ENCODE measurements at places on chromosomes 2 and 18.

DNA sequence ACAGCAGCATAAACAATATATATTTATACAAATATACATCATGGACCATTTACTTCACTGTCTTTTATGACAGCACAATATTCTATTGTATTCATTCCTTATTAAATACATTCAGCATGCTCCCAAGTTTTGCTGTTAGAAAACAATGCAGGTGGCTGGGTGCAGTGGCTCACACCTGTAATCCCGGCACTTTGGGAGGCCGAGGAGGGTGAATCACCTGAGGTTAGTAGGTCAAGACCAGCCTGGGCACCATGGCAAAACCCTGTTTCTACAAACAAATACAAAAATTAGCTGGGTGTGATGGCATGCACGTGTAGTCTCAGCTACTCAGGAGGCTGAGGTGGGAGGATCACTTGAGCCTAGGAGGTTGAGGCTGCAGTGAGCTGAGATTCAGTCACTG is 39.0 kb downstream of the NPC1 start:
- no peak for DNase-seq

- DNase-seq, result no peak
These were observed 215.8 kb upstream of the ACVR2A start for GRCh38 chr2:147628971-147629421.

- DNase-seq, result no peak
These were observed 374.1 kb downstream of the ARHGAP15 start for GRCh38 chr2:143503280-143503679.

GRCh38 chr18:51165296-51165695 is 32.2 kb downstream of the MEX3C start:
- no peak for DNase-seq

- DNase-seq, result no peak
These were observed 49.6 kb downstream of the SOWAHC start for GRCh38 chr2:109663721-109664120.

GRCh38 chr2:80638783-80639182 is 334.2 kb upstream of the LRRTM1 start:
- no peak for DNase-seq

DNA sequence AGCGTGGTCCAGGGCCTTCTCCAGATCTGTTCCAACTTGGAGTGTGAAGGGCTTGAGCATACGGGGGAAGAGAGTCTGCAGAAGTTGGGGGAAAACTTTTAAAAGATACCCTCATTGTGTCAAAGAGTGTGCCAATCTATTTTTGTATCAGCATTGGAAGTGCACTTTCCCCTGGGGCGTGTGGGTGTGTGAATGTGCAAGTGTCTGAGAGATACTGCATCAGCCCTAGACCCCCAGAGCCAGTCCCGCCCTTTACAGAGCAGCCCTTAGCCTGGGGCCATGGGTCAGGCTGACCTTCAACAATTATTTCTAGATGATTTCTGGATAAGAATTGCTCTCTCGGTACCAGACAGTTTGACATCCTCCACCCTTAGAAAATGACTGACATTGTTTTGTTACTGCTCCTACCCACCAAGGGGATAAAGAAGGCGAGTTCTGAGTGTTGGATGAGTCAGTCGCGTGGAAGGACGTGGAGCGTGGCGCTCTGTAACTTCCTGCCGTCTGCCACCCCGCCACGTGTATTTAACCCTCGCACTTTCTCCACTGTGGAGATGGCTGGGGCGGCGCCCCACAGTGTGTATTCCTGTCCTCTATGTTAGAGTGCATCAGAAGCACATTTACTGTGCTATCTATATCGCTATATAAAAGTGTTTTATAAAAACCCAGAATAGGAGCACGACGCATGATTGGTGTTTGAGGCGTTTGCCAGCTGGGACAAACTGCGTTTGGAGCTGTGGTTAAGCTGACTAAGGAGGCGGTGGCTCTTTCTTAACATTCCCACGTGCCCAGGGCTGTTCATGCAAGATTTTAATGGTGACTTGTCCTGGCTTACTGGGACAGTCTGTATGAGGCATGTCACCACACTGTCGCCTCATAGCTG is 122.6 kb downstream of the CABLES1 start:
- DNase-seq, result no peak

- no peak for DNase-seq
These were observed 53.5 kb downstream of the E2F6 start for GRCh38 chr2:11412449-11412810.

GRCh38 chr18:23920054-23920453 is 94.5 kb upstream of the TTC39C start:
- no peak for DNase-seq

- DNase-seq, result peak; percentile 13
These were observed 7.1 kb upstream of the CEP68 start for GRCh38 chr2:65049010-65049639.

DNA sequence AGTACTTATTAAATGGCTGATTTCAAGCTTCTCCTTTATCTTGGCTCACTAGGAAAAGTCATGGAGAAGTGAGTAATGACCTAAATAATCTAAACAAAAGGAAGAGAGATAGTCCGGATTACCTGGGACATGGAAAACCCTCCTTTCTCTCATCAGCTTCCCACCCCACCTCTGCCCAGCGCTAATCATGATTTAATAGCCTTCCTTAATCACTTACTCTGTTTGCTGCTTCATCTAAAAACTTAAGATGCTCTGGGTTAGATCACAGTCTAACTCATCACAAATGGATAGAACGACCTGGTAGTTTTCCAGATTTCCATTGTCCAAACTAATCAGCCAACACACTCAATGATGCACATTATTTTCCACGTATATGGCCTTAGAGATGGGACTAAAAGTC is 87.8 kb upstream of the THOC1 start:
- no peak for DNase-seq

DNA sequence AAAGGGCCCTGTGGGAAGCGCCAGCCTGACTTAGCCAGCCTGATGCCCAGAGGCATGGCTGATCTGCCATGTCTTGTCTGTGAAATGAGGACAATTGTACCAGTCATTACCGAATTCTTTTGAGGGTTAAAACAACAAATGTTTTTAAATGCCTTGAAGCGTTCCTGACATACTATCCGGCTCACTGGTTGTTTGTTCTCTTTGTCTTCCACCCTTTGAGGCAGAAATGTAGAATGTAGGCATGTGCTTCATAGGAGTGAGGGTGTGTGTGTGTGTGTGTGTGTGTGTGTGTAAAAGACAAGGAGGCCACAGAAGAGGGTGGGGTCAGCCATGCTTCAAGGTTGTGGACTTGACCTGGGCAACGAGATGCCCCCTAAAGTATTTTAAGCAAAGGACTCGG is 35.5 kb downstream of the TGFBRAP1 start:
- DNase-seq, result no peak

All from DMS79 (cell line).